ENCODE measurements at places on chromosomes 7 and 10.
A peak's percentile ranks its signal among the peaks of the same experiment; 100 is the strongest.

GRCh38 chr10:2782265-2782664, 285.1 kb upstream of the PFKP start:
- DNase-seq, result no peak

DNA sequence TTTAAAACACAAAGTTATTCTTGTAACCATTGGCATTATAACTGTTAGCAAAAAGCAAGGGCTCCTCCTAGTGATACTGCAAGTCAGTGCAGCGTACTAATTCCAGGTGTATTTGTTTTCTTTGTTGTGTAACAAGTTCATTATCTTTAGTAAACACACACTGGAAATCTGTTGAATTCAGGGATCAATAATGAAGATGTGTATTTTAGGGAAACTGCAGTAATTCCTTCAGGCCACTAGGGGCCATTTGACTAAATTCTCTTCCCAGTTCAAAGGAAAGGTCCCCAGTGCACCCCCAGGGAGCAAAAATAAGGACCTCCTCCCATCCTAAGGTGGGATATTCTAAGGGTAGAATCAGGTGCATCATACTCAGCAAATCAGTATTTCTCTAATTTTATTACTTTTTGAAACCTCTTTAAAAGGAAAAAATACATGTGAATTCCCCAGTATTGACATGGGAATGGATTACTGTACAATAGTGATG, 158.6 kb upstream of the LYZL1 start:
- DNase-seq, result peak; percentile 9

- DNase-seq, result peak; percentile 58
Observed at GRCh38 chr10:30639946-30640786, 10.6 kb upstream of the LYZL2 start.

DNA sequence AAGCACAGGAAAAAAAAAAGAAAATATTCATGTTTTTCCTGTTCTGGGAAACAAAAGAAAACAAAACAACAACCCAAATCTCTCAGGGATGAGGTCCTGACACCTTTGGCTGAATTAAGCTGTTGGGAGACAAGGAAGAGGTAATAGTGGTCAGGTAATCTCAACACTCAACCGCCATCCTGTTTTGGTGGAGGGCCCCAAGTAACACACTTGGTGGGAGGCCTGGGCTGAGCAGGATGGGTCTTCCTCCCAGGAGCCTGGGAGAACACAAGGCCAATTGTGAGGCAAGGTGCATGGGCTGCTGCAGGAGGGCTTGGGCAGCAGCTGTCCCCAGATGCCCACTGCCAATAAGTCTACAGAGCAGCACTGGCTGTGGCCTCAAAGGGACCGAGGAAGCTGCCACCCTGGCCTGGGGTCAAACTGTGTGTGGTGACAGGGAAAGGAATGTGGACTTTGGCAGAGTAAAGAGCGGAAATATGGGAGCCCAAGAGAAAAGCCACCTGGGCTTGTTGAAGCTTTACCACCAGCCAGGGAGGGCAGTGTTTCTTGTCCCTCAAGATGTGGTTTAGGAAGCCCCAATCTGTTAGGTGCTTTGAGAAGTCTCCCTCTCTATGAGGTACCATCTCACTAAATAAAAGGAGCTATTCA, 93.5 kb upstream of the SLC25A13 start:
- DNase-seq, result no peak

DNA sequence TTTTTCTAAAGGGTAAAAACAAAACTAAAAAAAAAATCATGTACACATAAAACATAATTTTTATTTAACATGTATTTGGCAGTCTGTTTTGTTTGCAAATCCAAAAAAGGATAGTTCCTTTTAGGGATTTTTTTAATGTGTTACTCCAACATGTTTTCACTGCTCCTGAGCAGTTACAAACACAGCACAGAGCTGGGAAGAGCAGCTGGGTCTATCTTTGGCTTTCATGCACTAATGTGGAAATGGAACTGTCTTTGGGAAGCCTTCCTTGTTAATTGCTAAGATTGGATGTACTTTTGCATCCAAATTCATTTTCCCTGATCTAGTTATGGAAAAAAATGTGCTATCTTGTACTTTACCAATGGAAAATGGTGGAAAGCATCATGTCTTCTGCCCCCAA, 1035.1 kb downstream of the CNTNAP2 start:
- no peak for DNase-seq

GRCh38 chr7:102225025-102225424, 61.6 kb upstream of the SH2B2 start:
- DNase-seq, result no peak

DNA sequence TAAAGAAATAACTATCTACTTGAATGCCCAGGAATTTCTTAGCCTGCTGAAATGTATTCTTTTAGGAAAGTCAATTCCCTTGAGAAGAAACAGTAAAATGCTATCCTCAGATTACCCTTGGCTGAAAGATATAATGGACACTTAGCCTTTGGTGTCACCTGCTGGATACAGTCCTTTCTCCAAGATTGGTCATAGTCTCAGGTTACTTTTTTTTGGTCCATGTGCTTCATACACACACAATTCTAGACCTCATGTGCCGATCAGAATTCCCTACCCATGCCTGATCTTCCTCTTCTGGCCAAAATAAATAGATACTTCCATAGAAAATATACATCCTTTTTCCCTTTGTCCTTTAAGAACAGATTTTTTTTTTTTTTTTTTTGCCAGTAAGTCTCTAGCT, 218.9 kb upstream of the PHYHIPL start:
- no peak for DNase-seq

GRCh38 chr10:131213741-131214505, 97.6 kb downstream of the TCERG1L start:
- no peak for DNase-seq

DNA sequence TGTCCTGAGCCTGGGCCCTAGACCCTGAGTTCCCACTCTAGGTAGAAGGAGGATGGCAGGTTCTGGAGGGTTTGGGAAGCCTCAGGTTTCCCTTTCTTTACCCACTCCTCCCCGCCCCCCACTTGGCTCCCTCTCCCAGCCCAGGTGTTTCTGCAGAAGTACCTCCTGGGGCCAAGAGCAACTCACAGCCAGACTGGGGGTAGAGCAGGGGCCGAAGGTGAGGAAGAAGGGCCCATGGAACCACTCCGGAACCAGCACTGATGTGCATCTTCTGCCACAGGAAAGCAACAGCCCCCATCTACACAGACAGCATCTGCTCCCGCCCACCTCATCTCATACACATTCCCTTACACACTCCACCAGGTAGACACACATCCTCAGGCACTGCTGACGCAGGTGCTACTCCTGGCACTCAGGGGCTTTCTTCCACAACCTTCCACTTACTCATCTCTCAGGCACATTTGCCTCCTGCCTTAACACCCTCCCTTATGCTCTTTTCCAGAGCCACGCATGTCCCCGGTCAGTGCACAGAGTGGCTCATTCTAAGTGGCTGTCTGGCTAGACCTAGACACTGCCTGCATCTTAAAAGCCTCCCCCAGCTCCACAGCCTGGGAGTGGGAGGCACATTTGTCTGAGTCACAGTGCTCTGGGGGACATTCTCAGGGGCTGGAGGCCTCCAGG, 1.8 kb downstream of the EPHB6 start:
- DNase-seq, result no peak

DNA sequence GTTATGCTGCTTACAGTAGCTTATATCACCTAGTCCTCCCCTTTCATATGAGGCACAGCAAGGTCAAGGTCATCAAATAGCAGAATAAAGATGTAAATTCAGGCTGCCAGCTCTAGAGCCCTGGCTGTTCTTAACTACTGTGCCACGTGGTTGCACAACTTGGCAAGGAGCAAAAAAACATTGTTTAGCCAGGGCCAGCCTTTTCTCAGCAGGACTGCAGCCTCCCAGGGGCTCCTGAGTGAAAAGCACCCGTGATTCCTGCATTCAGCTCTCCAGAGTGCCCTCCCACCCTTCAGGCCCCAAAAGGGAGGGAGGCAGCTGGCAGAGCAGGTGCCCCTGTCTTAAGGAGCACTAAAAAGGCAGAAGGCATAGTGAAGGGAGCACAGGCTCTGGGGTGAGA, 31.8 kb upstream of the TM9SF3 start:
- no peak for DNase-seq

DNA sequence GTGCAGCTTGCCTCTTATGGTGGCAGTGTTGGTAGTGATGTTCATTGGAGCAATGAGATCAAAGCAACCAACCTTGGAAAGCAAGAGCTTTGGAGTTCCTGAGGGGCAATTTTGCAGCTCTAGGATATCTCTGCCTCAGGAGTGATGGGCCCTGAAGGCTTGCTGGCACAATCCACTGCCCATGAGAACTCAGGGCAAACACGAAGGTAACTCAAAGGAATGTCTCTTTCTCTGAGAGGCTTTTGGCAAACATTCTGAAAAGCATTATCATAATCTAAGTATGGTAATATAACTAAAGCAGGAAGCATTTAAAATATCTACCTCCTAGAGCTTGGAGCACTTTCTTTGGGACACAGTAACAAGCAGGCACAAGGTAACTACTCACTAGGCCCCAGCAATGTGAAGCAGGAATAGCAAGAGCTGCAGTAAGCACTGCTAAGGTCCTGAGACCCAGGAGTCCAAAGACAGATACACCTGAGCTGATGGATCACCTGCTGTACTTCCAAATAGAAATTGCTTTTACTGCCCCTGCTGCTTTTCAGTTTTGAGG, 103.1 kb downstream of the NRF1 start:
- no peak for DNase-seq

DNA sequence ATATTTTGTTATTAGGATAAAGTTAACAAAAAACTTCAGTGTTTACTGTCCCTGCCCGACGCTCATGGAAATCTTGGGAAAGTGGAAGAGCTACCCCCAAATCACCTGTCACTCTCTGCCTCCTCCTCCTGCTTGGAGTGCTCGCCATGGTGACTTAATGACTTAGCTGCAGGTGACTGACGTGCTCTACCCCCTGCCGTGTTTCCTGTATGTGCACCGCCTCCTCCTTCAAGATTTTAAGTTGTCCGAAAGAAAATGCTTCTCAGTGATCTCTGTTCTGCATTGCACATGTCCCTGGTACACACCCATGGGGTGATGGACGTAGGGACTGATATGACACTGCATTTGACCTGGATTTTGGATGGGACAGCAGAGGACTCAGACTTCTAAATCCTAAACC, 338.8 kb upstream of the SHH start:
- DNase-seq, result no peak

GRCh38 chr7:39754326-39755120, 131.2 kb downstream of the RALA start:
- peak; percentile 23 for DNase-seq

DNA sequence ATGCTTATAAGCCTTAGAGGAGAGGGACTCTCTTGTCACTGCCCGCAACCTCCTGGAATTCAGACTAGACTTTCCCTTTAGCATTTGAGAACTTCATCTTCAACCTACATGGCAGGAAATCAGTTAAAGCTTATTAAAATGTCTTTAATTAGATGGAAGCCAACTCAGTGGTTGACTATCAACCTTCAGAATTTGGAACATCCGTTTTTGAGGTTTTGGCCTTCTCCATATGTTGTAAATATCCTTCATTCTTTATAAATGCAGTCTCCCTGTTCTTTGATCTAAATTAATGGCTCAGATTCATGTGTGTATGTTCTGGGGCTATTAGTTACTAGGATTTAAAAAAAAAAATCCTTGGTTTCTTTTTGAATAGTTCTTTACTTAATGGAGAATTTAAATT, 85.0 kb downstream of the ANKRD61 start:
- no peak for DNase-seq

GRCh38 chr10:89887406-89887805, 186.0 kb downstream of the KIF20B start:
- no peak for DNase-seq

DNA sequence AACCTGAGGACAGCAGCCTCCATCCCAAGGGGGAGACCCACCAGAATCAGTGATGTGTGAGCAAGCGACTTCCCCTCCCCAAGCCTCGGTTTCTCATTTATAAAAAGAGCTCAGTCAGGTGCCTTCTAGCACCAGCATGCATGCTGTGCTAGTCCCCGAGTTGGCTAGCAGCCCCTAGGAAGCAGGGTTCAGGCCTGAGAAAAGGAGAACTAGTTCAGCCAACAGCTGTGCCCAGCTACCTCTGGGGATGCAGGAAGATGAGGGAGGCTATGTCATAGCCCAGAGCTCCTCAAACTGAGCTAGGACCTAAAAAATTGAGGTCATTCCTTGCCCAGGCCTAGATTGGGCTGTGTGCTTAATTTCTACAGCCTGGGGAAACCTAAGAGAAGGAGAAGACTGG, 13.7 kb downstream of the DRGX start:
- DNase-seq, result no peak

GRCh38 chr7:3087243-3087755, 43.6 kb upstream of the CARD11 start:
- no peak for DNase-seq

DNA sequence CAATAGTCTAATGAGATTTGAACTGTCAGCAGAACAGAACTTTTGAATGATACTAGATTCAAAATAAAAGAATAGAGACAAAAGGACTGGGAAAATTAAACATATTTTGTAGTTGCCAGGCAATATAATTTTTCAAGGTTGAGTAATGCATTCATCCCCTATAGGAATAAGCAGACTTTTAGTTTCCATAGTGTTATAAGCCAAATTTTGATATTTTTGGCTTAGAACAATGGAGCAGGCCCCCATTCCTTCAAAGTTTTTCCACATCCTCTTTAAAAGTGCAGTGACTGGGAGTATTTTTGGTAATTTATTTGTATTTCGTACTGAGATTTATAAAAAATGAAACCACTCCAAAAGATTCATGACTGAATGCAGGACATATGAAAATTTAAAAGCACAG, 24.0 kb downstream of the MEOX2 start:
- no peak for DNase-seq

DNA sequence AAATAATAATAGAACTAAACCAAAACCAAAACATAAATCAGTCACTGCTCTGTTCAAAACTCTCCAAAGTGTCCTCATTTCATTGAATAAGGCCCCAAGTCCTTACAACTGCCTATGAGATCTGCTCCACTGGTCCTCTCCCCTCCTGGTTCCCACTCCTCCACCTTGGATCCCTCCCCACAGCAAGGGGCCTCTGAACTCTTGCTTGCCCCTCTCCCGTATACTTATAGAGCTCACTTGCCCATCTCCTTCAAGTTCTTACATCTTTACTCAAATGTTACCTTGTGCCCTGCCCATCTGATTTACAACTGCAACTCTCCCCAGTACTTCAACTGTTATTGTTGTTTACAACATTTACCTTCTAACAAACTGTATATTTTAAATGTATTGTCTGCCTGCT, 819 bp downstream of the POLD2 start:
- no peak for DNase-seq

GRCh38 chr7:126768836-126769235, 483.9 kb downstream of the GRM8 start:
- DNase-seq, result no peak

- no peak for DNase-seq
Observed at GRCh38 chr10:62980687-62981086, 152.4 kb upstream of the NRBF2 start.

DNA sequence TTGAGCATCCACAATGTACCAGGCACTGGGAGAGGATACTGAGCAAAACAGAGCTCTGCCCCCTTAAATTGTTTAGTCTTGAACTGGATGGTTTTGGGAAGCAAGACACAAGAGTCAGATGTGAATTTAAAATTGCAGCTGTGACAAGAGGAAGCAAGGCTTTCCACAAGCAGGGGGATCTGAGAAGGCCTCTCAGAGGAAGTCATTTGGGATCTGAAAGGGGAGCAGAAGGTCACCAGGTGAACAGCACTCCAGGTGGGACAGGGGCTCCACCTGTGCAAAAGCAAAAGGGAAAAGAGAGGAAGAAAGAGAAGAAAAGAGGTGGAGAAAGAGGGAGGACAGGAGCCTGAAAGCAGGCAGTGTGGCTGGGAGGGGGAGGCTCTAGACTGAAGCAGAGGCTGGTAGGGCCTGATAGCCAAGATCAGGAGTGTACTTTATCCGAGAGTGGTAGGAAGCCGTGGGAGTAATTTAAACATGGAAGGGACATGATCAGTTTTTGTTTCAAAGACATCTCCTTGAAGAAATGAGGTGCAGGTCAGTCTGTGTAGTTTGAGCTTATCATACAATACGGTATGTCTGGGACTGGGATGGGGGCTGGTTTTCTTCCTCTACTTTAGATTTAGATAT, 76.1 kb upstream of the DUSP5 start:
- no peak for DNase-seq
